HFFc6 (cell line): ENCODE measurements at places on chromosomes 6 and 20.

- DNase-seq: no peak
Observed at GRCh38 chr20:57857969-57858368, 148.2 kb upstream of the PMEPA1 start.

DNA sequence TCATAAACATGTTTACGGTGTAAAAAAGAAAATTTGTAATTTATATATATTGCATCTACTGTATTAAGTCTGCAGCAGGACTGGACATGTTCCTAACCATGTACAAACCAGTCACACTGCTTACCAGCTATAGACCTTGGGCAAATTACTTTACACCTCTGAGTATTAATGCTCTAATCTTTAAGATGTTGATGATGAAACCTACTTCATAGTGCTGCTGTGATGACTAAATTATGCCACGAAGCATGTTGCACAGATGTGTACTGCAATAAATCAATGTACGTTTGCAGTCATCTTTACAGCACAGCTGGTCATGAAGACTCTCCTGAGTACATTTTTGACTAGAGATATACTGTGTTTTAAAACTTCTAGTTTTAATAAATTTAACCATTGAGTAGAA, 42.6 kb downstream of the PRKN start:
- DNase-seq: no peak

DNA sequence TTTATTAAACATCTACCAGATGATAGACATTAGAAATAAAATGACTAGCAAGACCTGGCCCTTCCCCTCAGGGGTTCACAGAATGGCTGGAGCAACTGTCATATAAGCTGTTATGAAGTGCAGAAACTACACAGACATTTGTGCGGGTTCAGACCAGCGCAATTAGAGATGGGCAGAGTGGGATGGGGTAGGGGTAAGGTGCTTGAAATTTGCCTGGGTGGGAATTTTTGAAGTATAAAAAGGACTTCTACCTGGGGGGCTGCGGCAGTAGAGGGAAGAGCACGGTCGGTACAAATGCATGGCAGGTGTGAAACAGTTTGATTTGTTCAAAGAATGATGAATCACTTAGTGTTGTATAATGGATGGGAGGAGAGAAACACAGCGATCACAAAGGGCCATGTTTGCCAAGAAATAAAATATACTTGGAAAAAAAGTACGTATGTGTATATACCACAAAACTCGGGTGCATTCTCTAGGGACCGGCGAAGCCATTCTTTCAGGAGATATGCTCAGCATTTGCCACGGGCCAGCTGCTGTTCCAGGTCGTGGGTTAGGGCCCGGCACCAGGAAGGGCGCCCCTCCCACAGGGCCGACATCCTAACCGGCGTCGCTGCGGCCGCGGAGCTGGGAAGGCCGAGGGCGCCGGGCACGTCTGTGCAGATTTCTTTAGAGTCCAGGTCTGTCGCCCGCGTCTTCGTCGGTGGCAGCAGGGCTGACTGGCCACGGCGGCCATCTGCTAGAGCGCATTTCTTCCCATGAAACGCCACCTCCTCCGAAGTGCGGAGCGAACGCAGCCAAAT, 809 bp upstream of the NOL7 start:
- DNase-seq: peak; percentile 14

DNA sequence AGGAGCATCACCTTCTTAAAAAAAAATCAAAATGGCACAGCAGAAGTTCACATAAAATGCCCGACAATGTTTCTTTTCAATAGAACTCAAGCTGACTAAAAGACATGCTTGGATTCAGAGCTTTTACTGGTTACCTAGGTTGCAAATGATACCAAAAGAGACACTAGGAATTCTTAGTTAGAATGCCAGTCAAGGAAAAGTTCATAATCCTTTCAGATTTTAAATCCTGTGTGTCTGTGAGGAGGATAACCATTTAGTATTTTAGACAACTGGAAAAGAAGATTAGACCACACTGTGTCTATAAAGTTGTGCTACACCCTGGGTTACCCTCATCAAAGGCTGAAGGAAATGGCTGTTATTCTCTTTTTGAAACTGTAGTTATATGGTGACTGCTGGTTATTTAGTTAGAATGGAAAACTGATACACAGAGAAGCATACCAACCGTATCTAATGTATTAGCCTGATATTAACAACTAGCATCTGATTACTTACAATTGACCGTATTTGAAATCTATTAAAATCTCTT, 139.5 kb downstream of the GJA10 start:
- DNase-seq: no peak

DNA sequence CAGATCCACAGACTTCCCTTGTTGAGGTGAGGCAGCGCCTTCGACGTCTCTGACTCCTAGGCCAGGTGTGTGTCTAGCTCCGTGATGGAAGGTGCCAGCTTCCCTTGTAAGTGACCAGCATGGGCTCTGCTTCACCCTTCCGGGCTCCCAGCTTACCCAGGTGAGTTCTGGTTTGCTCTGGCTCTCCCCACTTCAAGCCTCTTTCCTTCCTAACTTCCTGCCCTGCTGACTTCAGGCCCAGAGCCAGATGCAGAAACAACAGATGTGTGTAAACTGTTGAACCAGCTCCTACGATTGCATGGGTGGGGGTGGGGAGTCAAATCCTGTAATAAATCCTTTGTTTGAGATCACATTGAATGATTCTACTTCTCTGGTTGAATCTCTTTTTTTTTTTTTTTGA, 51.6 kb upstream of the BMP6 start:
- no peak for DNase-seq

DNA sequence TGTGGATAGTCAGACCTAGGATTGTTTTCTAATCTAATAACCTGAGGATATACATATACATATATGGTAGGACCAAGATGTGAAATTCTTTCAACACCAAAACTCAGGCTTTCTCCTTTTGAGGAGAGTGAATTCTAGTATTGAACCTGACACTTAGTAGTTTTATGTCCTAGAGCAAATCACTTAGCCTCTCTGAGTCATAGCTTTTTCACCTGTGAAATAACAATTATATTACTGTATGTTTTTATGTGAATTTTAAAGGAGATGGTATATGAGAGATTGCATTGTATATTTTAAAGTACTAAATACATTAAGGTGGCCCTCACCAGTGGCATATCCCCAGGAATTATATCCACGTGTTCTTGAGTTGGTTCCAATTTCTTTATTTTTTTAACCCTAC, 34.6 kb downstream of the TREML1 start:
- no peak for DNase-seq

DNA sequence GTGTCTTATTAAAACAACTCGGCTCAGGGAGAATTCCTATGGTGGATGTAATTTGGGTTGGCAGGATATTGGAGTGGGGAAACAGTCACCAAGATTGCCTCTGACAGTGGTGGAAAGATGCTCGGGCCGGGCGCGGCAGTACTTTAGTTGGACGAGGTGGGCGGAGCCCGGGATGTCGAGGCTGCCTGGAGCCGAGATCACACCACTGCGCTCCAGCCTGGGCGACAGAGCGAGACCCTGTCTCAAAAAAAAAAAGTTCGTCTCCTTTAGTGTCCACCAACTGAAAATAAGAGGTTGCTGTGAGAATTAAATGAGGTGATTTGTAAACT, 621 bp downstream of the NOL7 start:
- no peak for DNase-seq

GRCh38 chr6:122648726-122649125, 38.5 kb downstream of the PKIB start:
- DNase-seq: no peak

GRCh38 chr20:34043025-34043424, 49.3 kb downstream of the RALY start:
- no peak for DNase-seq

DNA sequence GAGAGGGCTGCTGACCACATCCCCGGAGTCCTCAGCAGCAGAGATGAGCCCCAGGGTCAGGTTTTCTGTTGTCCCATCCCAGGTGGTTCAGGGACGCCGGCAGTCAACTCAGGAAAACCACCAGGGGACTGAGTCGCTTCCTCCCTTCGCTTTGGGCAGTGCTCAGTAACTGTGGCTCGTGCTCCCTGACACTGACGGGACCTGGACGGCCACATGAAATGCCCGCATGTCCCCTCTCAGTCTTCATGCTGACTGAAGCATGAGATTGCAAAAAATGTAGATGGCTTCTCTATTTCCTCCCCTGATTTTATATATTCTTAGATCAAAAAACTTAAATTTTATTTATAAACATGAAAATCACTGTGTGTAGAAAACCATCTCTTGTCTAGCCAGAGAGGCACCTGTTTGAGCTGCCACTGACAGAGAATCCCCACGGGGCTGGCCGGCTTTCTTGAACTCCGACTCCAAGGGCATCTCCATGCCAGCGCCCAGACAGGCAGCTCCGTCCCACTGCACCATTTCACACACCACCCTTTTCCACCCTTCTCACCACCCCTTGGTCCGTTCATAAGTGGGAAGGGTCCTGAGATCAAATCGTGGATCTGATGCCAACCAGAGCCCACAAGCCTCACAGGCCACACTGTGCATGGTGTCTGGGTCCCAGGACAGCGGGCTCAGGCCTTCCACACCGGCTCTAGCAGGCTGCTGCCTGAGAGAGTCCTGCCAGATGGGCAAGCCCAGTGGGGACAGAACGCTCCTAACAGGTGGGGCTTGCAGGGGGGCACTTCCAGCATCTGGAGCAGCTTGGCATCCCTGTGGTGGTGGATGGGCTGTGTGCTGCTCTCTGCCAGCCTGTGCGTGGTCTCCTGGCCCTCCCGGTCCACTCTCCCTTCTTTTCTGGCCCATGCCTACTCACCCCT, 98.2 kb downstream of the SMOC2 start:
- DNase-seq: no peak

GRCh38 chr6:7684076-7684475, 41.8 kb upstream of the BMP6 start:
- DNase-seq: no peak

GRCh38 chr6:136773473-136773796, 18.8 kb downstream of the MAP3K5 start:
- no peak for DNase-seq

DNA sequence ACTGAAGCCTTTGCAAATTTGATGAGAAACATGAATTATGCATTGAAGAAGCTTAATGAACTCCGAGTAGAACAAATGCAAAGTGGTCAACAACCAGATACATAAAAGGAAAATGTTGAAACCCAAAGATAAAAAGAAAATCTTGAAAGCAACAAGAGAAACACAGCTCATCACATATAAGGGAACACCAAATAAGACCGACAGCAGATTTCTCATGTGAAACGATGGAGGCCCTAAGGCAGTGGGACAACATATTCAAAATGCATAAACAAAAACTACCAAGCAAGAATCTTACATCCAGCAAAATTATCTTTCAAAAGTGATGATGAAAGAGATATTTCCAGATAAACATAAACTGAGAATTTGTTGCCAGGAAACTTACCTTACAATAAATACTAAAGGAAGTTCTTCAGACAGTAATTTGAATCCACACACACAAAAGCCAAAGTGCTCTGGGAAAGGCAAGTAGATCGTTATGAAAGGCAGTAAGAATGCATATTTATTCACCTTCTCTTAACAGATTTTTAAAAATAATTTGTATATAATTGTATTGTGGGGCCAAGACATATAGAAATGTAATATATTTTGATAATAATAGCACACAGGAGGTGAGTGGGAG, 22.5 kb downstream of the SLC52A3 start:
- no peak for DNase-seq

DNA sequence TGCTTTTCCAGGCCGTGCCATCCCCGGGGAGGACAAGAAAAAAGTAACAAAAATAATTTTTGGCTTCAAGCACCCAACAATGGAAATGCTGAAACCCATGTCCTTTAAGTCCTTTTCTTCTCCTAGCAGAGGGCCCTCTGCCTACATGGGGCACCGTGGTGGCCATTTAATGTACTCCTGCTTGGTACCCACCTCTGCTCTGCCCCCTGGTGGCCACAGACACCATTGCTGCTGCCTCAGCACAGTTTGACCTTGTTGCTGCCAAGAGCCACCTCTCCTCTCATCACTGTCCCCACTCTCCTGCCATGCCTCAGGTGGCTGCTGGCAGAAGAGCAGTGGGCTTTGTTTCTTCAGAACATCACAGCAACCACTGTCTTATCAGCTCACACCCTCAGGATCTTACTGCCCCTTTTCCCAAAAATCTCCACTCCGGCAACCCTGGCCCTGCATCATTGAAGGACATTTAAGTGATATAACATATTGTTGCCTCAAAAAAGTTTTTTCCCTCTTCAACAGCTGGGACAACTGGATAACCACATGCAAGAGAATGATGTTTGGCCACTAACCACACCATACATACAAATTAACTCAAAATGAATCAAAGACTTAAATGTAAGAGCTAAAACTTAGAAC, 12.9 kb upstream of the ARMC2 start:
- peak; percentile 64 for DNase-seq

GRCh38 chr20:51127713-51128112, 104.8 kb upstream of the KCNG1 start:
- no peak for DNase-seq
